ENCODE measurements at places on chromosomes 6 and 20. TPM values are rescaled to one million over a fixed set of nuclear protein-coding genes. Genes with fewer than 3 reads are reported as not detected.

The YWHAB gene
- 153 TPM for total RNA-seq

The LRRC73 gene
- 0.33 TPM for total RNA-seq

The NPEPL1 gene
- total RNA-seq = 40.3 TPM

The FYN gene
- 185 TPM for total RNA-seq

The TPD52L1 gene
- 36.3 TPM for total RNA-seq
